ENCODE measurements at places on chromosomes 1 and 21. TPM values are rescaled to one million over a fixed set of nuclear protein-coding genes. Genes with fewer than 3 reads are reported as not detected.

The WDR77 gene
- 12.7 TPM for polyA plus RNA-seq

The MAP3K21 gene
- 0.87 TPM for polyA plus RNA-seq

The TNNI3K gene
- 1.5 TPM for polyA plus RNA-seq

The ZNF593OS gene
- polyA plus RNA-seq = not detected

The LAMC1 gene
- polyA plus RNA-seq = 51.3 TPM

The KRTAP20-2 gene
- polyA plus RNA-seq = not detected

The LRRC3 gene
- 2.4 TPM for polyA plus RNA-seq

The CFHR2 gene
- polyA plus RNA-seq = not detected

The SYNC gene
- 3.0 TPM for polyA plus RNA-seq

The PRR9 gene
- polyA plus RNA-seq = 0.13 TPM

The UBL4B gene
- not detected for polyA plus RNA-seq

The PLA2G2C gene
- polyA plus RNA-seq = 0.02 TPM

The COL16A1 gene
- 19.8 TPM for polyA plus RNA-seq

The KANK4 gene
- polyA plus RNA-seq = 0.83 TPM

The TGFB2 gene
- polyA plus RNA-seq = 11.7 TPM

The EDARADD gene
- polyA plus RNA-seq = 0.29 TPM

The KHDRBS1 gene
- 137 TPM for polyA plus RNA-seq

The PALMD gene
- 20.3 TPM for polyA plus RNA-seq

The FCER1A gene
- polyA plus RNA-seq = 9.9 TPM

The PTPRU gene
- 2.9 TPM for polyA plus RNA-seq

The MMP23B gene
- 32.9 TPM for polyA plus RNA-seq

The TAS1R1 gene
- 0.74 TPM for polyA plus RNA-seq

The OR10Z1 gene
- polyA plus RNA-seq = not detected

The PRMT2 gene
- 124 TPM for polyA plus RNA-seq

The PPM1J gene
- 0.78 TPM for polyA plus RNA-seq

The TRIM67 gene
- 0.02 TPM for polyA plus RNA-seq

The TSPEAR gene
- polyA plus RNA-seq = 0.07 TPM

The OTUD3 gene
- 3.0 TPM for polyA plus RNA-seq

The RAB42 gene
- polyA plus RNA-seq = 1.3 TPM

The TRIM46 gene
- polyA plus RNA-seq = 0.12 TPM

The FAM110D gene
- 3.0 TPM for polyA plus RNA-seq
